Activated effector memory CD4-positive, alpha-beta T cell treated with anti-CD3 and anti-CD28 coated beads, Interleukin-2, amount 50 U/mL, for 16 hours (primary cell): ENCODE measurements at places on chromosomes 6 and 20.

DNA sequence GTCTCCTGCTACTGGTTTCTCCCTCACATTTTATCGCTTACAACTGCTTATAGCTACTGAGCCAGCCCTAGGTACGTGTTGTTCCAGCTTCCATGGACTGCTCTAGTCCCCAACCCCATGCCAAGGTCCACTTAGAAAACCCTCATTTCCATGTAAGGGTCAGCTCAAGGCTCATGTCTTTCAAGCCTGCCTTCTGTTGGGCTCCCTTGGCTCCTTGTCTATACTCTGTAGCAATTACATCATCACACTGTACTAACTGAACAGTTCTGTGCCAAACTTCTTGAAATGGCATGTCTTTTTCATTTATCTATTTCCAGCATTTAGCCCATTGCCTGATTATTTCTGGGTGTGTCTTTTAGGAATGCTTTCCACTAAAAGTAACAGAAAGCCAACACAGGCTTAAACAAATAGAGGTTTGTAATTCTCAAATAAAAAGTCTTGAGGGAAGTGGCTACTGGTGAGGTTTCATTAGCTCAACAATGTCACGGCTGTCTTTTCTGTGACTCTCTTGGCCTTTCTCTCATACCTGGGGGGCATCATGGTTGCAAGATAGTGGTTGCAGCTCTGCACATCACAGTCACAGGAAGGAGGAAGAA, 317.6 kb downstream of the TPBG start:
- no peak for DNase-seq

- DNase-seq, result peak; percentile 38
Observed at GRCh38 chr20:58719971-58720371, 27.4 kb downstream of the NPEPL1 start.

- no peak for DNase-seq
Observed at GRCh38 chr20:34374209-34374760, 11.2 kb downstream of the ITCH start.

DNA sequence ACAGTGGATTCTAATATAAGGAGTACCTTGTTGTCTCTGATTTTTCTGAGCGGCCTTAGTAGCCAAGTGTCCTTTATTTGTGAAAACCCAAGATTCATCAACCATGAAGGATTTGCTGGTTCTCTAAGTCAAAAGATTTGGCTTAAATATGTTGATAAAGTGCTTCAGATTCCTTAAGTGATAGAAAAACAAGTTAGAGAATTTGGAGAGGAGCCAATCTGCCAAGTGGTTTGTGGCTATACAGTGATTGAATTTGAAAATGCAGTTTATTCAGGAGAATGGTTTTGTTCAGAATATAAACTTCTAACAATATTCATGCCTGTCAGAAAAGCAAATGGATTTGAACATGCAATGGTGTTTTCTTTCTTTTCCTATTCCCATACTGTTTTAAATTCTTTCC, 54.8 kb downstream of the CAP2 start:
- no peak for DNase-seq

- DNase-seq, result no peak
Observed at GRCh38 chr6:156873654-156874380, 96.6 kb downstream of the ARID1B start.

- DNase-seq, result no peak
Observed at GRCh38 chr20:50517817-50518154, 7.6 kb downstream of the PTPN1 start.

DNA sequence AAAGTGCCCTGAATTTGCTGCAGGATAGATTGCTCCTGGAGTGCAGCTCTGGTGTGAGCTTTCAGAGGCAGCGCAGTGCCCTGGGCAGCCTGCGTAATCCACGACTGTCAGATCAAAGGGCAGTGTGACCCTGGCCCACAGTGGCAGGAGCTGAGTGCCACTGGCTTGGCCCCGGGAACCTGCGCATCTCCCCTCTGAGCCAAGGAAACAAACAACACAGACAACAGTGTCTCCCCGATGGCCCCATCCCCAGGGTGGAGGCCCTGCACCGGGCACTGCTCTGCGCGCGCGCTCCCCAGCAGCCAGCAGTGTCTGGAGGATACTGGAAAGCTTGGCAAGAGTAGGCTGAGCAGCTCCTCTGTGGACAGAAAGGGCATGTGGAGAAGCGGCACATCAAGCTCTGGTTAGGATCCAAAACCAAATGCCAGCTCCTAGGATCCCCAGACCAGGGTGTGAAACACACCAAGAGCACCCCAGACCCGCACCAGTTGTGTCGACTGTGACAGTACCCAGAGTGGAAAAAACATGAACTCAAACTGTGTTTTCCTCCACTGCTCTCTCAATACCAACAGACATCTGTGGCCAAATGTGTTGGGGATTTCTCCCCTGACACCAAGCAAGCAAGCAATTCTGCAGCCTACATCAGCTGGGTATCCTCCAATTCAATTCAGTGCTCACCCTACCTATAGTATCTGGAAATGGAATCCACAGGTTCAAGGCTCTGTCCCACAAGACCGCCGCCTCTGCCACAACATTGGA, 26.7 kb downstream of the RBCK1 start:
- no peak for DNase-seq

GRCh38 chr6:13611715-13612114, 3.4 kb upstream of the NOL7 start:
- DNase-seq, result no peak

DNA sequence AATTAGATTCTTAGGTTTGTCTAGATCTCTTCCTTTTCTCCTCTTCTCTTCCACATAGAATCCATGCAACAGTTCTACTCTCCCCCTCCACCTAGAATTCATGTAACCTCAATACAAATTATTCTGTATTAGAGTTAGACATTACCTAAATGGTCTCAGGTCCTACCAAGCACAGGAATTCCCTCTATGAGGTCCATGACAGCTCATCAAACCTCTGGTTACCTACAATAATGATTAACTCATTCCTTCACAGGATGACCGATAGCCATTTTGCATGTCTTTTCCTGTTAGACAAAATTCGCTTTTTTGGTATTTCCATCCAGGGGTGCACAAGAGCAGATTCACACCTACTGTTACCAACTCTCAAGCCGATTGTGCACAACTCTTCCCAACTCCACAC, 27.4 kb upstream of the BMP2 start:
- no peak for DNase-seq

DNA sequence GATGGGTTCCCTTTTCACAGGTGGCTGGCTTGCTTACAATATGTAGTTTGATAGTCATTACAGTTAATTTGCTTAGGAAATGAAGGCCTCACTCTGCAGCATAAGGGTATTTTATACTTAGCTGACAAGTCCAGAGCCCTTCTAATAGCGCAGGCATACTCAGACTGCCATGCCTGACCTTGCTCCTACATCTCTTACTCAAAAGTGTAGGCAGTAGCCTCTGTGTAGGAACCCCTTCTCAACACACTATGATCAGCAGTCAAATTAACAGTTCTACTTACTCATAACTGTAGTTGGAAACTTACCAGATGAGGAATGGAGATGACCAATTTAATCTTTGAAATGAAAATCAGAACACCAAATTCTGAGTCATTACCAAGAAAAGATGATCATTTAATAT, 373.5 kb downstream of the TBC1D32 start:
- DNase-seq, result no peak

DNA sequence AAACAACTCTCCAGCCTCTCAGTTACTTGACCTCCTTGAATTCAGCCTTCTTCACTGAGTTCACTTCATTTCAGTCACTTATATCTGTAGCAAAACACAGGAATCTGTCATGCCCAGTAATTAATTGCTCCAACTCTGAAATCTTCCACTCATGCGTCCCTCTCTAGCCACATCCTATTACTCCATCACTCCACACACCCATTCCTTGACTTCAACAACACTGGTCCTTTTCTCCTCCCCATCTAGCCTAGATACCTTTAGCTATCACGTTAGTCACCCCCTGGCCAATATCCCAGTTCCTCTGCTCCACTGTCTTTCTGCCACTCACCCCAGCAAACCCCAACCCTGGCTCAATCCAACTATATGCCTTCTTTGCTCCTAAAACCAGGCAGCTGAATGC, 7.7 kb downstream of the ZHX3 start:
- no peak for DNase-seq

DNA sequence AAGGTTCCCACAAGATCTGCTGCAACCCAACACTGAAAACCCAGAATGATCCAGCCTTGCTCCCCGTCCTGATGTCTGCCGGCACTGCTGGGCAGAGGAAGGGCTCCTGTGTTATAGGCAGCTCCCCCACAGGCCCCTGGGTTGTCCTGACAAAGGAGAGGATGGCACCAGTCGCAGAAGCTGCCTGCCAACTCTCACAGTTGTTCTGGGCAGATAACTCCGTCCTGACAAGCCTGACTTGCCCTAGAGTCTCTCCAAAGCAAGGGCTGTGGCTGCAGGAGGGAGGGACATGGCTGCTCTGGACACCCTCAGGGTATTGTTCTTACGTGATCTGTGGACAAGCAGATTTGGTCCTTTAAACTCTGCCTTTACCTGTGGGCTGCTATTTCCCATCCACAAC, 243.8 kb downstream of the CDH26 start:
- no peak for DNase-seq

GRCh38 chr20:43665466-43666176, 1.3 kb upstream of the MYBL2 start:
- no peak for DNase-seq

GRCh38 chr6:170233286-170234205, 57.3 kb downstream of the DLL1 start:
- no peak for DNase-seq

DNA sequence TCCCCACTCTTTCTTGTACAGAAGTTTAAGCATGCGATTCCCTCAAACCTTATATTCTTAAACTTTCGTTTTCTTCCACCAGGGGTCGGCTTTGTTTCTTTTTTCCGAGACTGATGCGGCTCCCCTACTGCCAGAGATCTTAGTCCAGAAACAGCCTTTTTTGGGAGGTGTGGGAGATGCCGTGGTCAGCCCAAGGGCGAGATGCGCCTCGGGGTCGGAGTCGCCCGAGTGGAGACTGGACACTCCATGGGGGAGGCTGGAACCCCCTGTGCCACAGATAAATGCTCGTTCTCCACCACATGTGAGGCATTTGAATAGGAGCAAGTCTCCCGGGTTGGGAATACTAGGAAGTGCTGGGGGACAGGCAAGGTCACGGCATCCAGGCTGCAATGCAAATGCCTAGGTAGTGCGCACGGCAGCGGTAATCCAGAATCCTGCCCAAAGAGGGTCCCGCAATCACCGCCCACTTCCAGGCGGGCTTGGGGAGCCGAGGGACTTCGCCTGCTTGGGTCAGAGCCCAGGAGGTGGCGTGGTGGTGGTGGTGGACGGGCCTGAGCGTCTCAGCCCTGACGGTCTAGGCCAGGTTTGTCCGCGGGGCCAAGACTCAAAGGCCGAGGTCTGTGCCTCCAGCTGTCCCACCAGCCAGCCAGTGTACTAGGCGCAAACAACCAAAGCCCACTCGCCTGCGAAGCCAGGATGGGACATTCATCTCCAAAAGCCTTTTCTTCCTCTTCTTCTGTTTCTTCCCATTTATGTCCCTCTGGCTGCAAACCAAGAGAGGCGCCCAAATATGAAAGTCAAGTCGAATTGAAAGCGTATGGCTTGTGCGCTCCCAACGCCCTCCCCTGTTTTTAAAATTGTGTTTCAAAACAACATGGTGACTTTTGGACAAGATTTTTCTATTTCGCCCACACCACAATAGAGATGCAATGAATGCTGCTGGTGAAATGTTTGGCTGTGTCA, 39.3 kb upstream of the OSTM1 start:
- DNase-seq, result no peak

DNA sequence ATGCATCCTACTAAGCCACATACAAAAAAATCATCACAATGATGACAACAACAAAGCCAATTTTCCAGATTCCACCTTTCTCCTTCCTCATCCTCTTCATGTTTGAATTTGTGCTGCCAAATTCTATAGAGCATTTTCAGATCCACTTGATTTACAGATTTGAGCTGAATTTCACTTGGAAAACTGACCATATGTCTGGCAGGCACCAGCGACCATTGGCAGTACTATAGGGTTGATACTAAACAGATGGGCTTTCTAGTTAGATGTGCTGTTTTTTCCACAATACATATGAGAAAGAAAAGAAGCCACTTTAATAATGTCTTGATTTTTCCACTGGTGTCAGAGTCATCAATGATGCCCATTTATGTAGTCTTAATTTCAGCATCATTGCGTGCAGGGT, 127.0 kb downstream of the PHACTR3 start:
- DNase-seq, result no peak

DNA sequence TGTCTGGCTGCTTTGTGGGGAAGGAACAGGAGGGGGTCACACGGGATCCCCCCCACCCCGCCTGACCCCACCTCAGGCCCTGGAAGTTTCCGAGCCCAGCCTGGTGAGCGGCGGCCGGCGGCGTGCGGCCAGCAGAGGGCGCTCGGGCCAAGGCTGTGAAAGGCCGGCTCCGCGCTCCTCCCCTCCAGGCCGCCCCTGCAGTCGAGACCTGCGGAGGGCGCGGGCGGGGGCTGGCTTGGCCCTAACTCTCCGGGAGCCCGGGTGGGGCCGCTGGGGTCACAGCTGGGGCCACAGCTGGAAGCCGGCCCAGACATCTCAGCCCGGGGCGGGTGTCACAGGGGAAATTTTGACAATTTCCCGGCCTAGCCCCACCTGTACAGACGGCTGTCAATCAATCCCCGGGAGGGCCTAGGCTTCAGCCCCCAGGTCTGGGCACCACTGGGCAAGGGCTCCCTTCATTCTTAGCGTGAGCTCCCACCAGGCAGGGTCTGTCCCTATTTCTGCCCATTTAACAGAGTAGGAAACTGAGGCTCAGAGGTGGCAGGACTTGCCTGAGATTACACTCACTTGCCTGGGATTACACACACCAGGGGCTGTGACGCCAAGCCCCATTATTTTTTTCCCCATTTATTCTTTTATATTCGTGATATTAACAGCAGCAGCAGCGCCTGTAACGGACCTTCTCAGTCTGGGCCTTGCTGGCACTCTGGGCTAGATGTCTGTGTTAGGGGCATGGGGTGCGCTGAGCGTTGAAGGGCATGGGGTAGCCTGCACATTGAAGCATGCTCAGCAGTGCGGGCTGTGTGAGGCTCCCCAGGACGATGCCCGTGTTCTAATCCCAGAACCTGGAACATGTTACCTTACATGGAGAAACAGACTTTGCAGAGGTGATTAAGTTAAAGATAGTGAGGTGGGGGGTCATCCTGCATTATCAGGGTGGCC, 23.0 kb downstream of the ZBP1 start:
- DNase-seq, result peak; percentile 91

- no peak for DNase-seq
Observed at GRCh38 chr6:124780623-124781022, 181.6 kb upstream of the RNF217 start.

DNA sequence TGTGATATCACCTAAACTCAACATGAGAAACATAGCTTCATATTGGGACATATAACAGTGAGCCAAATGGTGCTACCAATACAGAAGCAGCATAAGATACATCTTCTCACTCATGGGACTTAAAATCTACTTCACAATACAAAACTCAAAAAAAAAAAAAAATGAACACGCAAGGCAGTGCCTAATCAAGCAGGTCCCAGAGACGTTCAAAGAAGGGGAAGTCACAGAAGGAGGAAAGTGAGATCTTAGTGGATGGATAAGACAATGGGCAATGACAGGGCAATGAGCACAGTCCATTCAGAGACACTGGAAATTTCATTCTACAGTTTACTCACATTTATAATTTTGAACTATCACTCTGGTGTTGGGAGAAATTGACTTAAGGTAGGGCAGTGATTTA, 88.3 kb downstream of the FAM50B start:
- DNase-seq, result no peak

- DNase-seq, result peak; percentile 55
Observed at GRCh38 chr6:170025935-170026750, 264.7 kb downstream of the DLL1 start.

- peak; percentile 81 for DNase-seq
Observed at GRCh38 chr6:37170273-37171200, 585 bp downstream of the PIM1 start.
